ENCODE measurements at places on chromosomes 7 and 10.

- DNase-seq: no peak
Observed at GRCh38 chr10:50316174-50316573, 64.9 kb upstream of the ASAH2 start.

GRCh38 chr10:18497806-18498369 lies 153.5 kb downstream of the NSUN6 start:
- DNase-seq: no peak

- DNase-seq: no peak
Observed at GRCh38 chr7:131533566-131534561, 22.6 kb downstream of the PODXL start.

GRCh38 chr7:34373940-34374339 lies 284.1 kb upstream of the NPSR1 start:
- DNase-seq: no peak

All from T-helper 1 cell (primary cell).